Fibroblast of upper back skin (primary cell): ENCODE measurements at places on chromosomes 5 and 9.

- DNase-seq: no peak
Observed at GRCh38 chr9:24879591-24879990, 333.9 kb upstream of the IZUMO3 start.

DNA sequence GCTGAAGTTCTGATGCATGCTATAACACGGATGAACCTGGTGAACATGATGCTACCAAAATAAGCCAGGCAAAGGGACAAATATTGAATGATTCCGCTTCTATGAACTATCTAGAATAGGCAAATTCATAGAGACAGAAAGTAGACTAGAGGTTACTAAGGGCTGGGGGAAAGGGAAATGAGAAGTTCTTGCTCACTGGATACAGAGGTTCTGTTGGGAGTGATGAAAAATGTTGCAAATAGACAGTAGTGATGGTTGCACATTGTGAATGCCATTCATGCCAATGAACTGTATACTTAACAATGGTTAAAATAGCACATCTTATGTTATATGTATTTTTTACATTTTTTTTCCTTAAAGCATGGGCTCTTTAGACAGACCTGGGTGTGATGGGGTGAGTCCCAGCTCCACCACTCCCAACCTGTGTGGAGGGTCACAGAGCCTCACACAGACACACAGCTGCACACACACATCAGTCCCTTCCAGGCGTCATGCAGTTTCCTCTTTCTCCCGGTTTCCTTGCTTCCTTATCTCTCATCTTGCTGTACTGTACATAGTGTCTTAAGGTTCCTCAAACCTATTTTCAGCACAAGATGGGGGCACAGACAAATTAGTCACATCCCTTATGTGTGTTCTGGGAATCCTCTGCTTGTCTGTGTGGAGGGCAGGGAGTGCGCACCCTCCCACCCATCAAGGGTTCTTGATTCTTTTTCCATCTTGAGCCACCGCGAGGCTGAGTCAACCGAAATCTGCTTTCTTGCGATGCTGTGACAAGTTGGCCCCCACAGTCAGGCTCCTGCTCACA, 192.9 kb downstream of the CRB2 start:
- DNase-seq: no peak

GRCh38 chr5:57417320-57417719, 65.3 kb downstream of the ACTBL2 start:
- DNase-seq: no peak

DNA sequence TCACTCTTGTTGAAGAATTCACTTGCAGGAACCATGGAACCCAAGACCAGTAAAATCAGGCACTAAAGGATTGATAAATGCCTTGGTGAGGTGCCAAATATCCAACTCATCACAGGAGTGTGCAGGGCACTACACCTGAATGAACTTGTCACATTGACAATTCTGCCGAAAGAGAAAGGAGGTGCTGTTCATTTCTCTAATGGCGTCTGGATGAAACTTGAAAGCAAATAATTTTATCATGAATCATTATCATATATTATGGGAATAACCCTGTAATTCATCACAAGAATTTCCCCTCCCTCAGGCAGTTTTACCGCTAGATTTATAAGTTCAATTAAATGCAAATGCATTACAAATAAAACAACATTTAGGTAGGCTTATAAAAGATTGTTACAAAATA, 360.0 kb downstream of the GLIS3 start:
- DNase-seq: no peak

GRCh38 chr5:91281401-91281800, 101.7 kb downstream of the ARRDC3 start:
- peak; percentile 70 for DNase-seq

DNA sequence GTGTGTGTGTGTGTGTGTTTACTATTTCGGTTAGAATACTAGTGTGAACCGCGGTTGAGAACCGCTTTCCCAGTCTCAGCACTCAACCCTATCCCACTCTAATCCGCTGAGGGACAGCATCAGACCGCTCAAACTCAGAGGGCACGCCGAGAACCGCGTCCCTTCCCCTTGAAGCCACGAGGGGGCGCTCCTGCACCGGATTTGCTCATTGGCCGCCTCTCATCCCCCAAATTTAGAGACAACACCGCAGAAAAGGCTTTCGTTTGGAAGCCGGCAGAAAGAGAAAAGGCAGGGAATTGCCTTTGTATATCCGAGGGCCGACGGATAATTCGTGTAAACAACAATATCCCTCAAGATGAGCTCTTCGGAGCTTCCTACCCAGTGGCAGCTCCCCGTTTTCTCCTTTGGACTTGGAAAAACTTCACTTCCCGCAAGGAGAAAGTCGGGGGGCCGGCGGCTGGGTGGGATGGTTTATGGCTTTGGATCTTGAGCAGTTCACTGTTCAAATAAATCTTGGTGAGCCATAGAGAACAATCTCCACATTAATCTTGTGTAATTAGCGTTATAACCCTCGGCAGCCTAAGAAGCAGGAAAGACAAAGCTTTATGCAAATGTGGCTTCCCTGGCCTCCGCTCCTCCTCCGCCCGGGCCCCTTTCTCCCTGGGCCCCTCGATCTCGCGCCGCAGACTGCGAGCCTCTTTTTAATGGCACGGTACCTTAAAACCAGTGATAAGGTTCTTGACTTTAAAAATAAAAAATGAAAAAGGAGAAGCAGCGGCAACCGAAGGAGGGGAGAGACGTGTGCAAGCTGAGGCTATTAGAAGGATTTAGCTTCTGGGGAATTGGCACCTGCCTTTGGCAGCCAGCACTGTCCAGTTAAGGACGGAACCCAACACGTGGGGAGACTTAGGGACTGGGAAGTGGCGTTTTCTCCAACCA, 296.8 kb downstream of the PARP8 start:
- DNase-seq: peak; percentile 47

- no peak for DNase-seq
Observed at GRCh38 chr9:105245029-105245890, 809 bp downstream of the SLC44A1 start.

DNA sequence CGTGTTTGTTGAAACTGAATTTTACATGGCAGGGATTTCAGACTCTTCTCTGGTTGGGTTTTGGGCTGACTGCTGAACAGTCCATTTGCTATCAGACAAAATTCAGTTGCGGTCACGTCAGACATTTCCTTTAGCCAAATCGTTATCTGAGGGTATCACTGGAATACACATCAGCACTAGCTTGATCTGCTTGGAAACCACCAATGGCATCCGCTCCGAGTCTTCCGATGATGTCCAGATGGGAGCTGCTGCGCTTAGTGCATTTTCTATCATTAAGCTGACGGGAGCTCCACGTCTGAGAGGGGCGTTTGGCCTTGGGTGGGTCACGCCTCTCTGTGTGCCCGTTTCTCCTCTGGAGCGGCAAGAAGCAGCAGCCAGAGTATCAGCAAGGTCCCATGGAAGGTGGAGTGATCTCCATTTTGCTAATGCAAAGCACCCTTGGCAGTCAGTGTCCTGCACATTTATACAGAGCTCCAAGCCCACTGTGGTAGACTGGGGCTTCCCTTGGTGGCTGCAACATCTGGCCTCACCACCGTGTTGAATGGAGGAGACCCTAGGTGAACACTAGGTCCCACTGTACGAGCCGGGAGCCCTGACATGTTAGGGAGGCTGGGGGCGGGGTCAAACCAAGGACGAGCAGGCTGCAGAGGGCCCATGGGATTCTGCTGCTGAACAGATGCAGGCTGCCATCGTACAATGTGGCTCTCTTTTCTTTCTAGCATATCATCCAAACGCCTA, 134.6 kb upstream of the PHYKPL start:
- DNase-seq: no peak

DNA sequence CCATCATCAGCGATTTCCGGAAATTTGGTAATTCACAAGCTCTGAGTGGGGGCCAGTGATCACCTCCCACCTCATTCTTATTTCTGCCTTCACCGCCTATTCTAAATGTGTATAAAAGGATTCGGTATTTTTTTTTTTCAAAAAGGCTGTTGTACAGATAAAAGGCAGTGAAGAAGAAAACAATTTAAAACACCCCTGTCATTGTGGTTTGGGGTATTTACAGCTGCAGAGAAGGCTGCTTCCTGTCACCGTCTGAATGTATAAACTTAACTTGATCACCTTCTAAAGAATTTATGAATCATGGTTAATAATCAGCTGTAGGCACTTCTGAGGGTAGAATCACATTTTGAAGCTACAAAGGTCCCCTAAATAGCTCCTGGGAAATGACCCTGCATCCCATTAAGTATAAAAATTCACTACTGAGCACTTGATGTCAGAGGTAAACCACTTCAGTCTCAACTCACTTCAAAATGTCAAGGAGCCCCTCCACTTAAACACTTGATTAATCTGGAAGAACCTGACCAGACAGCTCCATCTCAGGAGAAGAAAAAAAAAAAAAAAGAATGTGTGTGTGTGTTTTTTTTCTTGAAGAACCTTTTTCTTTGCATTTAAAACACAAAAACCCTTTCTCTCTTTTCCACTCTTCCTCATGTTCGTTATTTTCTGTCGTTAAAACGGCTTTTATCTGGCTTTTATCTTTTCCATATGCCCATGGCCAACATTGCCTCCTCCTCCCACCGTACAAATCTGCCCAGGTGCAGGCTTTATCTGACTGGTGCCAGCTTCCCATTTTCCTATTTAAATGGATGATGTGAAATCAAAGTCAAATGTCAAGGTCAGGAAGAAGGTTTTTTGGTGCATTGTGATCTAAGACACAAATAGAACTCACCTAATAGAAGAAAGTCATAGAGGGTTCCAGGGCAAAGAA, 291.2 kb downstream of the IRX1 start:
- peak; percentile 2 for DNase-seq

- DNase-seq: peak; percentile 47
Observed at GRCh38 chr5:96247097-96247701, 185.8 kb downstream of the PCSK1 start.

DNA sequence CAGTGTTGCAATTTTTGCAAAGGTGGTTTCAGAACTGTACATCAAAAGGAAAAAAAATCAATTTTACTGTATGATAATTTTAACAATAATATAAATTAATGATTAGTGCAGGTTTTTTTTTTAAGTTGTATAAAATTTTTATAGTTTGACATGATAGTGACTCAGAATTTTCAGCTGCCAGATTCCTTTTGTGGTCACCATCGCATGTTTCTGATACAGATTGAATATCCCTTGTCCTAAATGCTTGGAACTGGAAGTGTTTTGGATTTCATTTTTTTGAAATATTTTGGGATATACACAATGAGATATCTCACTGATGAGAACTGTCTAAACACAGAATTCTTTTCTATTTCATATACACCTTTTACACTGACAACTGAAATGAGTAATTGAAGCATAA, 361.3 kb downstream of the RAB3C start:
- DNase-seq: peak; percentile 65

DNA sequence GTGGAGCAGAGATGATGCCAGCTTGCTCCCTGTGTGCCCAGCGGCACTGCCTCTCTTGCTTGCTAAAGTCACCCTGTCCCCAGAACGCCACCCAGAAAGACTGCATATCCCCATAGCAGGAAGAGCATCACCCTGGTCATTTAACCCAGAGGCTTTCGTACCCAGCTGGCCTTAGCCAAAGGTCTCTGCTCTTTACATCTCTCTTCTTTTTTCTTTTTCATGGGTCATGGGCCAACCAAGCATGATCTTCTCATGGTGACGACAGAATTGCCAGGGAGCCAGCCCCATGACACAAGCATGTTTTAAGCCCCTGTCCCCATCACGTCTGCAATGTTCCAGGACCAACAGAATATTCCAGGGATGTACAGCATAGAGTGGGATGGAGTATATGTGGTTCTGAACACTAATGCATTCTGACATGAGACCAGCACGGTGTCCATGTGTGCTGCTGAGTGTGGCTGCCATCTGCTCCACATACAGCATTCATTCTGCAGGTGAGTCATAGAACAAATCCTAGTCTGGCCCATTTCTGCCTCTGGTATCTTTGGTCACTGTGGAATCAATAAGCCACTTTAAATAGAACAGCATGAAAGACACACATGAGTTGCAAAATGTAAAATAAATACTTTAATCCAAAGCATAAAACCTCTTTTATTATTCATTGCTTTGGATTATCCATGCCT, 203.0 kb downstream of the MED10 start:
- DNase-seq: no peak

DNA sequence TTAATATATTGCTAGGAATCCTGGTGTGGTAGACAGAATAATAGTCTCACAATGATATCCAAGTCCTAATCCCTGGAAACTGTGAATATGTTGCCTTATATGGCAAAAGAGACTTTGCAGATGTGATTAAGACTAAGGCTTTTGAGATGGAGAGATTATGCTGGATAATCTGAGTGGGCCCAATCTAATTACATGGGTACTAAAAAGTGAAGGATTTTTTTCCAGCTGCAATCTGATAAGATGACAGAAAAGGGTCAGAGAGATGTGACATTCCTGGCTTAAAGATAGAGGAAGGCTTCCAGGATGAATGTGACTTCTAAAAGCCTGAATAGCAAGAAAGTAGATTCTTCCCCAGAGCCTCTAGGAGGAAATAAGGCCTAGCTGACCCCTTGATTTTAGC, 80.7 kb upstream of the MPDZ start:
- no peak for DNase-seq

DNA sequence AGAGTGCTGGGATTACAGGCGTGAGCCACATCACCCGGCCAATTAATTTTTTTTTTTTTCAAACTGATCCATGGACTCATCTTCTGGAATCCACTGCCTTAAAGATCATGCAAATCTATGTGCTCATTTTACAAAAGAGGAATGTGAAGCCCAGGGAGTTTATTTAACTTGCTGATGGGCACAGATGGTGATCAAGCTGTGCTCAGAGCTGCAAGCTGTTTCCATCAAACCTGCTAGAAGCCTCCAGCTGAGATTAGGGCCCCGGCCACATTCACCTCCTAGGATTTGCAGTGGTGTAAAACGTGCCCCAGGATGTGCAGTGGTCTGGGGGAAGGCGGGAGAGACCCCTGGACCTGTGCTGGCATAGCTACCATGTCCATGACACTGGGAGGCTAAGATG, 56.1 kb upstream of the TUT7 start:
- peak; percentile 8 for DNase-seq
